ENCODE measurements at places on chromosomes 7 and 10.

DNA sequence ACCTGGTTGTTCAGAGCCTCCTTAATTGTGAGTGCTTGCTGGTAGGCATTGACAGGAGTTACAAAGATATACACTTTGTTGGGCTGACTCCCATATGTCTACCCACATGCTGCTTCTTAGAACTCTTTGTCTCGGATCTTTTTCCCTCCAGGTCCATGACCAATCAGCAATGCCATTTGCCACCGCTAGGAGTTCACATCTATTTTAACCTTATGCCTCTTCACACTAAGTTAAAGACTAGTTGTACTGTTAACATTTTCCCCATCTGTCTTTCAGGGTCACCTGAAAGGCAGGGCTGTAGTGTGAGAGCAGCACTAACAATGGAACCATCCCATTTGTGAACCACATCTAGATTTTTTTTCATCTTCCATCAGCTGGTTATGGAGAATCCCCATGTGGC lies 226.7 kb upstream of the NPY start:
- DNase-seq: no peak

DNA sequence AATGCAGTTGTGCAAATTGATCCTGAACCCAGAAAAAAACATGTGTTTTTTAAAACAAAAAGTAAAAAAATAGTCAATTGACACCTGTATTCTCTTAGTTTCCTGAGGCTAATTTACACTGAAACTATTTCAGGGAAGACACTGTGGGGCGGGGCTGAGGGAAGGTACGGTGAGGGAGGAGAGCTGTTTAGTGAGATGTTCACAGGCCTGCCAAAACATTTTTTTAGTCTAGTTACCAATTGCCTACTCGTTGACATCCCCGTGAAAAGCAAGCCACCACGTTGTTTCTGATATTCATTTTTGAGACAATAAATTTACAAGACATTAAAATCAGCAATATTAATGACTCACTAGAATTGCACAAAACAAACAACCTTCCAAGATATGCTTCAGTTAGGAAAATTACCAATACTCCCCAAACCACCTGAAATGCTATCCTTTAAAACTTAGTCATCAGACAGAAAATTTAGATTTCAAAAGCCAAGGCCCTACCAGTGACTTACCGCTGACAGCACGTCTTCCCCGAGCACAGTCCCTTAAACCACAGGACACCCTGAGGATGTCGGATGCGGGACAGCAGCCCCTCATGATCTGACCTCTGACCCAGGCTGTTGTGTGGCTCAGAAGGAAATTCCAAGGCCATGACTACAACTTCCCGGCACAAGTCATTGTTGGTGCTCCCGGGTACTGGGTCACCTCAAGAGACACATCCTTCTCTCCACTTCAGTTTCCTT lies 279.2 kb downstream of the PRPF18 start:
- DNase-seq: no peak

DNA sequence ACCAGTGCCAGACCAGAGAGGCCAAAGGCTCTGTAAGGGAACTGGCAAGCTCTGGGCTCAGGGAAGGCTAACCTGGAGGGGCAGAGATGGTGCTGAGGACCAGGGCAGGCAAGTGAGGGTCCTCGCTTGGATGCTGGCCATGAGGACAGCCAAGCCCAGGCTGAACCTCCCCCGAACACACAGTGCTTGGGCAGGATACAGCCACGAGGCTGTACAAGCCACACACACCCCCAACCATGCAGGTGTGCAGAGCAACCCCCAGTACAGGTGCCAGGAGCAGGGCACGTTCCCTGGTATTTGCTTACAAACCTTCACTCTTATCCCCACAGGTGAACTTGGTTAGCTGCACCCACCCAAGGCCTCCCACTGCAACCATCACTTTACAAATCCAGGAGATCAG lies 185.7 kb downstream of the GRID1 start:
- no peak for DNase-seq

DNA sequence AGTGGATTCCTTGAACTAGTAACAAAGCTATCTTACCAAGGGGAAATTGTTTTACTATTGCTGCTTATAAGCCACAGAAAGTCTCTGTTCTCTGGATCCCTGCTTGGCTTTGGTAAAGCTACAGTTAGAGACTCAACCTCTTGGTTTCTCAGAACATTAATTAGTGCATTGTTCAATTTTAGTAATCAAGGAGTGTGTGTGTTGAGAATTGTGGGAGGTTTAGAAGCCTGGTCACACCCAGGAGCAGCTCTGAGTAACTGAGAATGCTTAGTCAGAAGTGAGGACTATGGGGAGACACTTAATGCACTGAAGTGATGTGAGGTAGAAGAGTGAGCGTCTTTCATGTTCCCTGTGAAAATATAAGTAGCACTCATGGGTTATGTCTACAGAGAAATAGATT lies 8.2 kb upstream of the ACTA2 start:
- DNase-seq: no peak

GRCh38 chr10:2047679-2048078 lies 310.4 kb upstream of the ADARB2 start:
- DNase-seq: no peak

- DNase-seq: no peak
These were observed 143.2 kb upstream of the RET start for GRCh38 chr10:42933448-42934340.

- DNase-seq: peak; percentile 85
These were observed at the start of gene JAZF1 for GRCh38 chr7:28180364-28181147. TSS of gene JAZF1 (minus strand) at chr7:28180795.

DNA sequence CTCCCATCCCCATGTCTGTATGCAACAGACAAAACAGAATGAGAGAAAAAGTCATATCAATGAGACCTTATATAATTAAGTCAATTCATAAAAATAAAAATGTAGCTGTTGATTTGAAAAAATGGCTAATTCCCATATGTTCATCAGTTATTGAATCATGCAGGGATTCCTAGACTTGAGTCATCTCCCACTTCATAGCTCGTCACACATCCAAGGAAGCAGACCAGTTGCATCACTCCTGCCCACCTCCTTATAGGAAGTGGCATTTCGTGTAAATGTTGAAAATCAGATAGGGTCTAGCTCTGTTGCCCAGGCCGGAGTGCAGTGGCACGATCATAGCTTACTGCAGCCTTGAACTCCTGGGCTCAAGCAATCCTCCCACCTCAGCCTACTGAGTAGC lies 56.1 kb upstream of the SH2B2 start:
- no peak for DNase-seq

GRCh38 chr7:5232874-5233273 lies 42.8 kb downstream of the WIPI2 start:
- peak; percentile 30 for DNase-seq

- DNase-seq: no peak
These were observed 133.0 kb upstream of the AUTS2 start for GRCh38 chr7:69465262-69465661.

DNA sequence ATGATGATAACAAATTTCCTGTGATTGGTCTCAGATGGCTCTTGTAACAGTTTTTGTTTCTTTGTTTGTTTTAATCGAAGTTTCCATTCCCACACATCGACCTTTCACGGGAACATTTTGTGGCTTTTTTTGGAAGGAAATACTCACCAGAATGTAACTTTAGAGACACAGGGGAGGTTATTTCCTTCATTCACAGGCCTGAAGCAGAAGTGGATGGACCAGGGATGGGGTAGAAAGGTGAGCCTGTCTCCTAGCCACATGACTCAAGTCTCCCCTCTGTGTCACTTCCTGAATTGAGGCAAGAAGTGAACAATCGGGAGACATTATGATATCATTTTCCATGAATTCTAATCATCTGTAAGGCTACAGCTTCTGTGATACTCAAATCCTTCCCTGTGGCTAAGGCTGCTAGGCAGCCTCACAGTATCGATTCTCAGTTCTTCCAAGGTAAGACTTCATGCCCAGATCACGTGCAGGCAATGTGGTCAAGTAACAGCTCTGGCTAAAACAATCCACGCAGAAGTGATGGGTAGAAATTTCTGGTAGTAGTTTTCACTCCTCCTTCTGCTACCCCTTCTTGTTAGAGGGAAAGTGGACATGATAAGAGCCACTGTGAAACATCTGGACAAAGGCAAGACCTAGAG lies 203.9 kb upstream of the NEBL start:
- DNase-seq: no peak

DNA sequence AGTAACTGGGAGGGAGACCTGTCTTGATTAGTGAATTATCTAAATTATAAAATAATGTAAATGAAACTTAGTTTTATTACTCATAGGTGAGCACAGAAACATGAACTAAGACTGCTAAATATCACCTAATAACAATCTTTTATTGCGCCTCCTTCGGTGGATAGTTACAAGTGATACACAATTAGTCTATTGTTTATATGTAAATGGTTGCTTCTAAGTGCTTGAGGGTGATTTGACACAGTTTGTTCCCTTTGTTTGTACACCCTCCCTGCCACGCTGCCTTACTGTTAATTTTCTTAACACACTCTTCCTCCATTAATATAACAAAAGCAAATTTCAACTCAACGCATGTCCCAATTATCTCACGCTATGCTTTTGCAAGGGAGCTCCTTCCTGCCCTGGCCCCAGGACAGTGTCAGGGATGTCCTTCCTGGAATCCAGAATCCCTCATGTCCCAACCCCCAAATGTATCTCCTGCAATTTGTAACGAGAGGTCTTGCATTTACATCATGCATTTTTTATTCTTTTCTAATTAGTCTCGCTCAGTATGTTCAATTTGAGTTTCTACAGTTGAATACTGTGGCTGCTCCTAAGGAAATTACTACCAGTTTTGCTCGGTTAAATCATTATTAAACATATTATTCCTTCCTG lies 4.2 kb downstream of the NPSR1 start:
- no peak for DNase-seq

DNA sequence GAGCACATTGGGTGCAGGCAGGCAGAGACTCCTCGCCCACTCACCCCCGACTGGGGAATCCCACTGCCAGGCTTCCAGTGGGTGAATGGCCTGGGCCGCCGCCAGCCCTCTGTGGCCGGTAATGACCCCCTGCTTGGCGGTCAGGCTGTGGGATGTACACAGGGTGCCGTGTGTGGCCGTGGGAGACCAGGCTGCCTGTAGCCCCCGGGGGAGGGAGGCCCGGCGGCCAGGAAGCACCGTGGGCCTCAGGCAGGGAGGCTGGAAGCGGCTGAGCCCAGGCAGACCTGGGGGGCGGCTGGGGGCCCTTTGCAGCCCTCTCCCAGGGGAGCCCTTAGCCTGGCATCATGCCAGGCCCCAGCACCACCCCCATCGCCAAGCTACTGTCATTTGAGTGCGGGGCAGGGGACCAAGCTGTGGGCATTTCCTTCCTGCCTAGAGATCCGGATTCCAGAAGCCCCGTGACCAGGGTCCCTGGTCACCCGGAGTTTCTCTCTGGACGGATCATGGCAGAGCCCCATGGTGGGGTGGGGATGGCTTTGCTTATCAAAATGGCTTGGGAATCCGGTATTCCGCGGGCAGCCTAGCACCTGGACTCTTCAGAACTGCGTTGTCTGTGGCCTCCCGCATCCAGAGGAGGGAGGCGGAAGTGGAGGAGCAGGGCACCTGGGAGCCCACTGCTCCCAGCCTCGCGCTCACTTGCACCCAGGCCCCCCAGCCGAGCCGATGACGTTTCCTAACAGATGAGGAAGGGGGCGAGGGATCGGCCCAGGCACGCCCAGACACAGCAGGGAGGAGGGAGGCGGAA lies 1.1 kb downstream of the TTYH3 start:
- peak; percentile 79 for DNase-seq

DNA sequence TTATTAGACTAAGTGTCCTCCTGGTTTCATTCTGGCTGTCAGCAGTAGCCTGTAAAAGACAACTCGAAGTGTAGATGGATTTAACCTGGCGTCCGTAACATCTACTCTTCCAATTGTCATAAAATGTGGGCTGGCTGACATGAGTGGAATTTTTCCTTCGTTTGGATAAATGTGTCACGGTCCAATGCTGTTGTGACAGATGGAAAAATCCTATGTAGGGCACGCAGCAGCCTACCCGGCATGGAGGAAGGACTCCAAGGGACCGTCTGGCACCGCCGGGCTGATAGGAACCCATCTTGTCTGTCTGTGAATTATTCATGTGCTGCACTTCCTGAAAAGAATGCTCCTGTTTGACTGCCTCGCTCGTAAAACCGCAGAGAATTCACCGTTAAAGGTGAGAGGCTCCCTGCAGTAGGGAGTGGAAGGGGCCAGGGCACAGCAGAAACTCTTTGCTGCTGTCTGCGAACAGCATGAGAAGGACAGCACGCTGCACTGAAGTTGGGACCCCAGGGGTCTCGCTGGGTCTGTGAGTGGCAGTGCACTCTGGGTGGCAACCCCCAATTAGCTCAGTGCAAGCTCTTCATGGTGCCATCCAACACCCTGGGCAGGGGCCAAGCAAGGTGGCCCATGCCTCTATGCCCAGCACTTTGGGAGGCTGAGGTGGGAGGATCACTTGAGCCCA lies 1.6 kb upstream of the ORAI2 start:
- peak; percentile 77 for DNase-seq

- peak; percentile 92 for DNase-seq
These were observed 41.8 kb upstream of the HYCC1 start for GRCh38 chr7:23055582-23056178.

DNA sequence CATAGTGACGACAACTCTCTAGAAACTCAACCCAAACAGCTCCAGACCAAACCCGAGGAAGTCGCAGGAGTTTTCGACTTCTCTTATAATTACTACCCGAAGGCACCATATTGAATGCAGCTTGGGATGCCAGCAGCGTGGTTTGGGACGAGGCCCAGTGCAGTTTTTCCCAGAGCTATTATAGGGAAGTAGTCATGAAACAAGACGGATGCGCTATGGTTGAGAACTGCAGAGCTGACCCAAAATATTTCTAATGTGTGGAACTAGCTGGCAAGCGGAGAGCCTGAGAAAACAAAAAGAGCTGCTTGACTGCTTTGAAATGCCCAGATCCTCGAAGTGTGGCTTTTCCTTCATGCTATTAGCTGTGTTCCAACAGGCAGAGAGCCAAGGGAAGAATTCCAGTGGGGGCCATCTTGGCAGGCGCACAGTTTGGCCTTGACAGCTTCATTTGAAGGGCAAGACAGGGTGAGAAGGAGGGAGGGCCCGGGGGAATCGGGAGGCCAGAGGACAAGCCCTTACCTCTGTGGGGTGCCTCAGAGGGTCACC lies 122.7 kb downstream of the CUL2 start:
- DNase-seq: no peak

GRCh38 chr10:46228563-46229071 lies 58.2 kb upstream of the ANTXRL start:
- peak; percentile 81 for DNase-seq

DNA sequence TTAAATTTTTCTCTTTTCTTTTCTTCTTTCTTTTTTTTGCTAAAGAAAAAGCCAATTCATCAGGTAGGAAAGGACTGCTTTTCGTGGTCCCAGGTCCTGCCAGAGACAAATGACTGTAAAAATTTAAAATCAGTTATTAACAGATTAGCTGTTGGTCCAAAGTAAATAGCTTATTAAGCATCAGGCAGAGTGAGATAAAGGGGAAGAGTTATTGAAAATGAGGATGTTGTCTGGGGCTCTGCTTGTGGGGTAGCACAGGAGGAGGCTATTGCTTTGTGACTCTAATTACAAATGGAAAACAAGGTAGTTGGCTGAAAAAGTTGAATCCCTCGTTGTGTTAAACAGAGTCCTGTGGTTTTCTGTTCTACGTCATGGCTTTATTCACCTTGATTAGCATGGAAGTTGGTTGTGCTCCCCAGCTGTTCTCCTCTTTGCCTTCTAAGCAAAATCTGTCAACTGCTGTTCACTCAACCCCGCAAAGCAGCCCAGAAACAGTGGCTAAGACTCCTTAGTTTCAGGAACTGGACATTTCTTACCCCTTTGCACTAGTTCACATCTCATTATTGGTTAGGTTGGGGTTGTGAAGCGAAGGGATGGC lies 128.9 kb downstream of the SNX10 start:
- peak; percentile 13 for DNase-seq

- no peak for DNase-seq
These were observed 288.7 kb upstream of the AUTS2 start for GRCh38 chr7:69309601-69310000.
